ENCODE measurements at places on chromosomes 6 and 20.

- H3K4me3 ChIP-seq = no peak overlapping the region
- no peaks in the 10 kb centered on the region for H3K27me3 ChIP-seq
- H3K4me1 ChIP-seq = peaks cover 6% of the 10 kb centered on the region
- H3K27ac ChIP-seq = no peak overlapping the region
These were observed 23.6 kb upstream of the LMBRD1 start for GRCh38 chr6:69820438-69820837.

DNA sequence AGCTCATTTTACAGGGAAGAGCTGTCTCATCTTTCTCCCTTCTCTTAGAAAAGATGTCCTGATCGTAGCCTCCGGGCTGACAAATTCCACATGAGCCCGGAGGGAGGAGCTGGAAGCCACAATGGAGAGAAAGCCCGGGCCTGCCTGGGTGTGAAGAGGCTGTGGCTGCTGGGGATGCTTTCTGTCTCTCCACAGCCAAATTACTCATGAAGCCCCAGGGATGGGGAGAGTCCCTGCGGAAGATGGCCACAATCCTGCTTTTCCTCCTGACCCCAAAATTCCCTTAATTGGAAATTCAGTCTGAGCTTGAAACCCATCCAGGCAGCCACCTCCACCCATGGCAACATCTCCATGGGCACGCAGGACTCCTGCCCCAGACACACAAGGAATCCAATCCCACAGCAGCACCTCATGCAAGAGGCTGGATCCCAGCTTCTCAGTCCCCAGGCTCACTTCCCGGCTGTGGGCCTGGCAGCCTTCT, 32.4 kb downstream of the JPH2 start:
- H3K27ac ChIP-seq = peak overlapping the region; percentile 46
- H3K4me1 ChIP-seq = peaks cover 24% of the 10 kb centered on the region
- no peak overlapping the region for H3K4me3 ChIP-seq
- peaks cover 17% of the 10 kb centered on the region for H3K36me3 ChIP-seq
- DNase-seq = peak; percentile 84

DNA sequence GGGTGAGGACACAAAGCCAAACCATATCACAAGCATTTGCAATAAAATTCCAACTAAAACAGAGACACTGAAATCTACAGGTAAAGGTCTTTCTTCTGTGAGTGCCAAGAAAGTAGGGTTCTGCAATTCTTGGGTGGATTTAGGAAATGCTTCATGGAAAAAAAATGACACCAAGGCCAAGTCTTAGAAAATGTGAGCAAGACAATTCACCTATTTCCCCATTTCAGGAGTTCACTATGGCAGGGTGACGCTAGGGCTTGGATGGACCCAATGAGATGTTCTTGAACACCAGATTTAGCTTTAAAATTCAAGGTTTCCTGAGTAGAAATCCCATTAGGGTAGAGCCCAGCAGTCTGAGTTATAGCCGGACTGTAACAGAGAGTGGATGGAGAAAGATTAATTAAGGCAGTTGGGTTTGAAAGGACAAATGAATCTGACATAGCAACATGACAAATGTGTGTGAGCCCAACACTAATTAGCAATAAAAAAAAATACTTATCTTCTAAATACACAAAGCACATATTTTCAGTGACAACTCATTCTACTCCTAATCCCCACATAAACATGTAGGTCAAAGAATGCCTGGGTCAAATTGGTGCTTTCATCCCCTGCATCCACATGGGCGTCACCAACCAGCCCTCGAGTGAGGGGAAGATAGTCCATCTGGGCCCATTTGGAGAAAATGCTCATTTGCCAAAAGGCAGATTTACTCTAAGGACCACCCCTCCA, 180.4 kb upstream of the JARID2 start:
- no peak overlapping the region for H3K27ac ChIP-seq
- no peaks in the 10 kb centered on the region for H3K27me3 ChIP-seq
- no peaks in the 10 kb centered on the region for H3K36me3 ChIP-seq
- peaks cover 4% of the 10 kb centered on the region for H3K4me1 ChIP-seq

DNA sequence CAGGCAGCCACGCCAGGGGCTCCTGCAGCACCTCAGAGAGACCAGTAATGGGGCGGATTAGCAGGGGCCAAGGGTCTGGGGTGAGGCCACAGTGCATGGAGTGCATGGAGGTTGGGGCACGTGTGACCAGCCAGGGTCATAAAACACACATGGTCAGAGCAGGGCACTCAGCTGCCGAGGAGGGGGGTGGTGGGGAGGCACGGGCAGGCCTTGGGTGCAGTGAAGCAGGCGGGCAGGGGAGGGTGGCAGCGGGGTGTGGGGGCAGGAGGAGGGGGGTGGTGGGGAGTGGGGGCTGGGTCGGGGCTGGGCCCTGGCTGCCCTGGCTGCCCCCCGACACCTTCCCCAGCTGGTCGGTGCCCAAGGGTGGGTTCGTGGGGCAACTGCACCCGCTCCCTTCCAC, 23.7 kb upstream of the NTSR1 start:
- no peaks in the 10 kb centered on the region for H3K27me3 ChIP-seq
- DNase-seq = no peak
- H3K4me1 ChIP-seq = no peaks in the 10 kb centered on the region

- H3K27me3 ChIP-seq = no peaks in the 10 kb centered on the region
- no peak overlapping the region for H3K4me3 ChIP-seq
- H3K27ac ChIP-seq = no peak overlapping the region
- no peaks in the 10 kb centered on the region for H3K4me1 ChIP-seq
- no peak for DNase-seq
These were observed 207.7 kb downstream of the BTBD9 start for GRCh38 chr6:38432079-38432478.

- DNase-seq = no peak
- no peak overlapping the region for H3K27ac ChIP-seq
- no peaks in the 10 kb centered on the region for H3K27me3 ChIP-seq
- H3K4me3 ChIP-seq = no peak overlapping the region
These were observed 29.7 kb downstream of the MAP7 start for GRCh38 chr6:136520517-136520916.

- H3K4me3 ChIP-seq = no peak overlapping the region
- peak; percentile 40 for DNase-seq
- no peak overlapping the region for H3K27ac ChIP-seq
These were observed 14.4 kb downstream of the NT5E start for GRCh38 chr6:85464260-85464644.

DNA sequence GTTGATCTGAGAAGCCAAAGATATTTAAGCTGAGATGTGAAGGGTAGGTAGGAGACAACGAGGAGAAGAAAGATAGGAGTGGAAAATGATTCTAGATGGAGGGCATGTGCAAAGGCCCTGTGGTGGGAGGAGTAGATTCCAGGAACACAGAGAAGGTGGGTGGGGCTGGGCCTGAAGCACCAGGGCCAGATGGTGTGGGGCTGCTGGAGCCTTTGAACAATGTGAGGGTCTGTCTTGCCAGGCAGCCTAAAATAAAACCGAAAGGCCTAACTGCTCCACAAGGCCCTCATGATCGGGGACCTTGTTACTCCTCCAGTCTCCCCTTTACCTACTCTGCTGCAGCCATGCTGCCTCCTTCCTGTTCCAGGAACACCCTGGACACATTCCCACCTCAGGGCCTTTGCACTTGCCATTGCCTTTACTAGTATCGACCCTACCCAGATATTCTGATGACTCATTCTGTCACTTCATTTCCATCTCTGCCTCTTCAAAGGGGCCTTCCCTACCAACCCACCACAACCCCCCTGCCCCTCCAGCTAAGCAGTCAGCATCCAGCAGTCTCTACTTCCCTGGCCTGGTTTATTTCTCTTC, 20.0 kb downstream of the FAM110A start:
- no peak overlapping the region for H3K27ac ChIP-seq
- no peaks in the 10 kb centered on the region for H3K27me3 ChIP-seq
- H3K4me3 ChIP-seq = no peak overlapping the region
- no peaks in the 10 kb centered on the region for H3K36me3 ChIP-seq

- DNase-seq = peak; percentile 87
- H3K27ac ChIP-seq = peak within 1 kb of the TSS; percentile 3
- H3K4me1 ChIP-seq = peaks cover 22% of the 10 kb centered on the region
- peak within 1 kb of the TSS; percentile 78 for H3K4me3 ChIP-seq
- H3K27me3 ChIP-seq = no peaks in the 10 kb centered on the region
- H3K36me3 ChIP-seq = peaks cover 6% of the 10 kb centered on the region
These were observed at the start of gene CDC25B for GRCh38 chr20:3795511-3796468. TSS of gene CDC25B (plus strand) at chr20:3796310. CDS start at chr20:3796532, 222 bp downstream.

DNA sequence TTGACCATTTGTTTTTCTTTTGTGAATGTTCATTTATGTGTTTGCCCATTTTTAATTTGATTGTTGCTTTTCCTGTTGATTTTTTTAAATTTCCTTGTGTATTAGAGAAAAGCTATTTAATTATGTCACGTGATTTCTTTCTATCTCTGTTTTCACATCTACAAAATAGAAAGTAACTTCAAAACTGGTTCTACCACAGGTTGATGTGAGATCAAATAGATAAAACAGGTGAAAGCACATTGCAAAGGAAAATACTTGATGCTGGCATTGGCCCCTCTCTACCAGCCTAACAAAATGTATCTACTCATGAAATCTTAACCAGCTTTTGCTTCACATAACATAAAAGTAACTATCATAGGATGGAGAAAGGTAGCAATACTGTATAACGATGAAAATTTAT, 129.2 kb downstream of the TMEM242 start:
- no peaks in the 10 kb centered on the region for H3K4me1 ChIP-seq
- no peak overlapping the region for H3K27ac ChIP-seq
- H3K27me3 ChIP-seq = no peaks in the 10 kb centered on the region
- H3K36me3 ChIP-seq = peaks cover 50% of the 10 kb centered on the region
- H3K4me3 ChIP-seq = no peak overlapping the region

- H3K4me3 ChIP-seq = no peak overlapping the region
- H3K27ac ChIP-seq = no peak overlapping the region
- no peaks in the 10 kb centered on the region for H3K27me3 ChIP-seq
- H3K4me1 ChIP-seq = peaks cover 5% of the 10 kb centered on the region
- DNase-seq = peak; percentile 85
- H3K36me3 ChIP-seq = no peaks in the 10 kb centered on the region
These were observed 911.4 kb upstream of the FLRT3 start for GRCh38 chr20:15248618-15249395.

DNA sequence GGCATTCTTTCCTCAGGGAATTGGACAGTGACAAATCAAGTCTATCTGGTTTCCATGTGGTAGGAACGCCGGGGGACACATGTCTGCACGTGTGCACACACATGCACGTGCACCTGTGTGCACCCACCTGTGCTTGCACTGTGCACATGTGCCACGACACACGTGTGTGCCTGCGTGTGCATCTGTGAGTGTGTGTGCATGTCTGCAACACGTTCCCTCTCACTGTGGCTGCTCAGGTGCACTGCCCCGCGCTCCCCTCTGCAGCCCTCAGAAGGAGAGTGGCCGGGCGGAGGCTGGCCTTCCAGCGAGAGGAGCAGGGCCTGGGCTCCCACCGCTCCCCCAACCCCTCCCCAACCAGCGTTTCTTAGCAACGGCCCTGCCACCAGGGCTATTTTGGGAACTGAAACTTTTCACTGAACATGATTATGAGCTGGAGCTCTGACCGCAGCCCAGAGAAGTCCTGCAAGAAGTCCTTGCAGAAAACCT, 147.8 kb downstream of the PHACTR3 start:
- no peaks in the 10 kb centered on the region for H3K36me3 ChIP-seq
- H3K4me1 ChIP-seq = no peaks in the 10 kb centered on the region
- DNase-seq = no peak
- no peaks in the 10 kb centered on the region for H3K27me3 ChIP-seq
- H3K4me3 ChIP-seq = no peak overlapping the region

- no peaks in the 10 kb centered on the region for H3K27me3 ChIP-seq
- no peaks in the 10 kb centered on the region for H3K36me3 ChIP-seq
- H3K4me3 ChIP-seq = no peak overlapping the region
- no peaks in the 10 kb centered on the region for H3K4me1 ChIP-seq
- H3K27ac ChIP-seq = no peak overlapping the region
These were observed 48.5 kb downstream of the MAP1LC3A start for GRCh38 chr20:34607066-34607465.

DNA sequence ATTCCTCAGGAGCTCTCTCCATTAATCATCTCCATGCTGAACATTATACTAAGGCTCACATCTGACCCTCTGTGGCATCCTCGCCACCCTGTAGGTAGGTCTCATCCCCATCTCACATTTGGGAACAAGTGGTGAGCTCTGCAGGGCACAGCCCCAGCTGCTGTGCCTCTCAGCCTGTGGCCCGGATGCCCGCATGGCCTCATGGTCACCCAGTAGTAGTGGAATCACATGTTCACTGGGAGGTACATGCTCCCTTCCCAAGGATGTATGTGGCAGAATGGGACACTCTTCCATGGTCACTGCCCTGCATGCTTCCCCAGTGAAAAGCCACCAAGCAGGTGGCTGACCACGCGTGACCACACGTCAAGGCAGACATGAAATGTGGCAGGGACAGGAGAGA, 26.3 kb upstream of the APMAP start:
- no peak overlapping the region for H3K27ac ChIP-seq
- no peaks in the 10 kb centered on the region for H3K36me3 ChIP-seq
- peaks cover 6% of the 10 kb centered on the region for H3K4me1 ChIP-seq
- DNase-seq = no peak

DNA sequence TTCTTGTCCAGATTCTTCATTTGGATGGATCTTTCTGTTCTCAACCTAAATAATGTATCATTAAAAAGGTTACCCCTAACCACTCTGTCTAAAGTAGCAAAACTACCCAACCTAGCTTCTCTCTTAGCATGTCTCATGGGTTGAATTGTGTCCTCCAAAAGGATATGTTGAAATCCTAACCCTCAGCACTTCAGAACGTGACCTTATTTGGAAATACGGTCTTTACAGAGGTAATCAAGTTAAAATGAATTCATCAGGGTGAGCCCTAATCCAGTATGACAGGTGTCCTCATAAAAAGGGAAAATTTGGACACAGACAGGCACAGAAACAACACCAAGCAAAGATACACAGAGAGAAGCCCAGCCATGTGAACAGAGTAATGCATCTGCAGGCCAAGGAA, 6.1 kb upstream of the FRK start:
- no peaks in the 10 kb centered on the region for H3K27me3 ChIP-seq
- H3K4me1 ChIP-seq = no peaks in the 10 kb centered on the region
- no peak overlapping the region for H3K4me3 ChIP-seq

GRCh38 chr6:36539814-36540568, 7.3 kb downstream of the STK38 start:
- H3K4me1 ChIP-seq = no peaks in the 10 kb centered on the region
- no peak overlapping the region for H3K27ac ChIP-seq
- DNase-seq = peak; percentile 57
- H3K4me3 ChIP-seq = no peak overlapping the region
- peaks cover 20% of the 10 kb centered on the region for H3K36me3 ChIP-seq

GRCh38 chr6:112560651-112561050, 213.5 kb downstream of the RFPL4B start:
- DNase-seq = no peak
- H3K36me3 ChIP-seq = no peaks in the 10 kb centered on the region
- no peak overlapping the region for H3K27ac ChIP-seq
- H3K4me3 ChIP-seq = no peak overlapping the region
